ENCODE measurements at places on chromosomes 7 and 10.

DNA sequence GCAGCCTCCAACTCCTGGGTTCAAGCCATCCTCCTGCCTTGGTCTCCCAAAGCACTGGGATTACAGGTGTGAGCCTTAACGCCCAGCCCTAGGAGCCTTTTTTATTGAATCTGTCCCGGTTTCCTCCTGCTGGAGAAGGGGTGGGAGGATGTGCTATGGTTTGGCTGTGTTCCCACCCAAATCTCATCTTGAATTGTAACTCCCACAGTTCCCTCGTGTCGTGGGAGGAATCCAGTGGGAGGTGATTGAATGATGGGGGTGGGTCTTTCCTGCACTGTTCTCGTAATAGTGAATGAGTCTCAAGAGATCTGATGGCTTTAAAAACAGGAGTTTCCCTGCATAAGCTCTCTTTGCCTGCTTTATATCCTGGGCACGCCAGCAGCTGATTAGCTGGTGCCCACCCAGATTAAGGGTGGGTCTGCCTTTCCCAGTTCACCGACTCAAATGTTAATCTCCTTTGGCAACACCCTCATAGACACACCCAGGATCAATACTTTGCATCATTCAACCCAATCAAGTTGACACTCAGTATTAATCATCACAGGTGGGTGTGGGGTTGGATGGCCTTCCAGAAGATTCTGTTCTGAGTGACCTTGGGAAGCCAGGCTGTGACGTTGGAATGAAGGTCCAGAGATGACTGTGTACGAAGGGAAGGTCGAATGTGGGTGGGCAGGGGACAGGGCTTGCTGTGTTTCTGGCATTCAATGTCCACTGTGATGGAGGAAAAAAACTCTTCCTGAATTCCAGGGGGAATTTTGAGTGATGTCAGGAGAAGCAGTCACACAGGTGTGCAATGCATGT lies 33.8 kb upstream of the CUX1 start:
- no peak for DNase-seq

GRCh38 chr7:157475095-157475494 lies 138.3 kb downstream of the DNAJB6 start:
- no peak for DNase-seq

GRCh38 chr10:99013885-99014284 lies 221.8 kb downstream of the HPSE2 start:
- DNase-seq = no peak

- no peak for DNase-seq
These were observed 341.9 kb downstream of the TNS3 start for GRCh38 chr7:47239931-47240421.

DNA sequence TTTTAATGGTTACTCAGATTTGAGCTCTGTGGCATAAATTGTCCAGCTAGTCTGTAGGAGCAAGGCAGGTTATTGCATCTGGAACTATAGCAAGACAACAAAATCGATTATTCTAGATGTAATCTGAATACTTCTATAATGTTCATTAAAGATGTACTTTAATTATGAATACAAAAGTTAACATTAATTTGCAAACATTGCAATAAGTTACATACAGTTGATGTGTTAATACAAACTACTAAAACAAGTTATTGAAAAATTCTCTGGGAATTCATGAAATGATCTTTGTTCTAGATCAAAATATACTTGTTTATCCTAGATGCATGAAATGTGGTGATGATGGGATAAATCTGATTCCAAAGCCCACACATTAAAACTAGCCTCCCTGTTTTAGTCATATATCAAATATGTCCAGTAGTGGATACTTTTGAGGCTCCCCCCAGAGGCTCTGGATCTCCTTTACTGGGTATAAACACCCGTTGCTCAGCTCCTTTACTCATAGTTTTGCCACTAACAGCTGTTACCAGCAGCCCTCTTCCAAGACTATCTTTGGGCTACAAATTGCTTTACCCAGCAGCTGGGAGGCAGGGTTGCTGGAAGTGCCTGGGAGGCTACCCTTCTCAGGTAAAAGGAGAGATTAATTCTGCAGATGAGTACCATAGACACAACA lies 78.1 kb downstream of the ARL4A start:
- no peak for DNase-seq

GRCh38 chr10:16950656-16951601 lies 133.7 kb upstream of the RSU1 start:
- no peak for DNase-seq

DNA sequence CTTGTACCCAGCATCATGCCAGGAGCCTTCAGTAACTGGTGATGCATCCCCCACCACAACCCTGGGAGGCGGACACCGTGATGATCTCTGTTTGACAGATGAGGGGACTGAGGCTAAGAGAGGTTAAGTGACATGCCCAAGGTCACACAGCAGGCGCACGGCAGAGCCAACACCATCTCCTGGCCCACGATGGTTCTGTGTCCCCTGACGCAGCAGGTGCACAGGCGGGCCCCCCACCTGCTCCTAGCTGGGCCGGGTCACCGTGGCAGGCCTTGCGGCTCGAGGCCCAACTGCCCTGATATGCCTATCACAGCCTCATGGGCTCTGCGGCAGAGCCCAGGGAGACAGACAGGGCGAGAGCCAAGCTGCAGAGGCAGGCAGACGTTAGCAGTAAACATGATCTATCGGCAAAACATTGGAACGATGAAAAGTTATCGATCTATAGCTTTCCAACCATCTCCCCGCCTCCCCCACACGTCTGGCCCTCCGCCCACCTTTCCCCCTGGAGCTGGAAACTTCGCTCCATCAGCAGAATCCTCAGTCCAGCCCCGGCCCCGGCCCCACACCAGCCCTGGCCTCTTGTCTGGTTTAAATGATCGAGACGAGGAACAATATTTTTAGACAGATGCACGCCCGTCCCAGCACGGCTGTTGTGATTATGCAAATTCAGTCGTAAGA lies 65.9 kb downstream of the ELFN1 start:
- no peak for DNase-seq

DNA sequence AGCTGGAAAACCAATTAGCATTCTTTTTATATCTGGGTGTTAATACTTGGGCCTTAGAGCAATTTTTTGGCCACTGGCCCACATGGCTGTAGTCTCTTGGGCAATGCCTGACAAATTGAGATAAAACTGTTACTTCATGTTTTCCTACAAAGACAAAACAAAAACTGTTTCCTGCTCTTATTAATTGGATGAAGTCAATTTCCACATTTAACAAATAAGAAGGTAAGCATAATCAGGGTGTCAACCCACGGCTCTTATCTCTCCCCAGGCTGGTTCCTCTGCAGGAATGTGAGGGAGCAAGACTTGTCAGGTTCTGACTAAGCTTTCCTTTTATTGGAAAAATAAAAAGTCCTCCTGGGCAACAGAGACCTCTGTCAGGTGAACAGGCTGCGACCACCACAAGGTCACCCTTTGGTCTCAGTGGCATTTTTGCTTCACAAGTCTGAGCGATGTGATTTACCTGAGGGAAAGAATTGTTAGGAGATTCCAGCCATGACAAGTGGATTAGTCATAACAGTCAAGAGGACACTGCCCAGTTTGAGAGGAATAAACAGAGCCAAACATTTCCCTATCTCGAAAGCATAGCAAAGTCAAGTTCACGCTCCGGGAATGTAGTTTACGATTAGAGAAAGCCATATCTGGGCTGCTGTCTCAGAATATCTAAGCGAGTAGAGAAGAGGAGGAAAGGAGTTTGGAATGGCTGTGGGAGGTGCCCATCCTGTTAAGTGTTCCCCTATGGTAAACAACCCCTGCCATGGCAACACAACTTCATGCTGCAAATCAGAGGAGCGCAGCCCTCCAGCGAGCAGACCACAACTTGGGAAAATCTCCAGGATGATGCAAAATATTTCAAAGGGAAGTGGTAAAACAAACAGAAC lies 144.4 kb downstream of the TES start:
- DNase-seq = no peak

GRCh38 chr7:1761774-1762173 lies 91.7 kb downstream of the ELFN1 start:
- DNase-seq = no peak

DNA sequence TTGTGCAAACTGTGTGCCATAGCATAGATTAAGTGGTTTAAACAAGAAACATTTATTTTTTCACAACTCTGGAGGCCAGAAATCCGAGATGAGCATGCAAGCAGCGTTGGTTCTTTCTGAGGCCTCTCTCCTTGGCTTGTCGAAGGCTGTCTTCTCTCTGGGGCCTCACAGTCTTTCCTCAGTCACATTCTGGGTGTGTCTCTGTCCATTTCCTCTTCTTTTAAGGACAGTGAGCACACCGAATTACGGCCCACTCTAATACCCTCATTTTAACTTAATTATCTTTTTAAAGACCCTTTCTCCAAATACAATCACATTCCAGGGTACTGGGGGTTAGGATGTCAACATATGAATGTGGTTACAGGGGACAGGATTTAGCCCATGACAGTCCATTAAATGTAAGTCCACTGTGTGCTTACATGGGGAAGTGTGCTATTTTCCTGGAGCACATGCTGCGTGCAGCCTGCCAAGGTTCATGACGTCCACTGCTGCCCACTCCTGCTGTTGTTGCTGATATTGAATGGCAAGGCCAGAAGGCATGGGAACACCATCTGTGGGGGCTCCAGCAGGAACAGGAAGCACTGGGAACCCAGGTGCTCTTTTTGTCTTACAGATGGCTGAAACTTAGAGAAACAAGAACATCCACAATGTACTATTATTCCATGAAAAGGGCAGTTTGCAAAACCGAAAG lies 365.5 kb downstream of the GALNT17 start:
- DNase-seq = no peak

DNA sequence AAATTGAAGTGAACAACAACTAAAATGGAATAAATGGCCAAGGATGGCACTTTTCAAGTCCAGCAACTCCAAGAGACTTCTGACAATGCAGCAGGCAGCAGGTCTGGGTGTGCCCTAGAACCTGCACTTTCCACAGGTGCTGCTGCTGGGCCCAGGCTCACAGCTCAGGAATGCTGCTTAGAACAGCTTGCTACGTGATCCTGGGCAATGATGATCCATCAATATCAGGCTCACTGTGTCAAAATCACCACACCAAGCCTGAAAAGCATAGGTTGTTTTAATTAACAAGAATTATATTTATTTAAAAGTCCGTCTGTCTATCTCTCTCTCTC lies 148.4 kb downstream of the TNS3 start:
- DNase-seq = no peak

DNA sequence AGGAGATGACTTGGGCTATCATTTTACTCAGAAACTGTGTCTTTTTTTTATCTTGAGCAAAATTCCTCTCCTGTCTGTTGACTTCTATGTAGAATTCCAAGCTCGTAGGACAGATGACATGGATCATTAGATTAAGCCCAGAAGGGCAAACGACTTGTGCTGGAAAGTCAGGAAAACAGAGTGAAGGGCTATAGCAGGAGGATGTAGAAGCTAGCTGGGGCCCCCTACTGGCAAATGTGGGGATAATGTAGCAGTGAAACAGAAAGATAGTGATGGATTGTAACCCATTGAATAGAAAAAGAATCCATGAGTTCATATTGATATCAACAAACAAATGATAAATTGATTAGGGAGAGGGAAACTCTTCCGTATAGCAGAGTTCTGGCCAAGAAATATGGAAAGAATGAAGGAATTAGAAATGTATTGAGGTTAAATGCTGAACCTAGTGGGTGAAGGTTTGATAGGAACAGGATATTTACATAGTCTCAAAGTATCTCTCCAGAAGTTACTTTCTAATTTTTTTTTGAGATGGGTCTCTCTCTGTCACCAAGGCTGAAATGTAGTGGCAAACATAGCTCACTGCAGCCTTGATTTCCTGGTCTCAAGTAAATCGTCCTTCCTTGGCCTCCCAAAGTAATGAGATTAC lies 103.6 kb downstream of the LYZL1 start:
- no peak for DNase-seq

DNA sequence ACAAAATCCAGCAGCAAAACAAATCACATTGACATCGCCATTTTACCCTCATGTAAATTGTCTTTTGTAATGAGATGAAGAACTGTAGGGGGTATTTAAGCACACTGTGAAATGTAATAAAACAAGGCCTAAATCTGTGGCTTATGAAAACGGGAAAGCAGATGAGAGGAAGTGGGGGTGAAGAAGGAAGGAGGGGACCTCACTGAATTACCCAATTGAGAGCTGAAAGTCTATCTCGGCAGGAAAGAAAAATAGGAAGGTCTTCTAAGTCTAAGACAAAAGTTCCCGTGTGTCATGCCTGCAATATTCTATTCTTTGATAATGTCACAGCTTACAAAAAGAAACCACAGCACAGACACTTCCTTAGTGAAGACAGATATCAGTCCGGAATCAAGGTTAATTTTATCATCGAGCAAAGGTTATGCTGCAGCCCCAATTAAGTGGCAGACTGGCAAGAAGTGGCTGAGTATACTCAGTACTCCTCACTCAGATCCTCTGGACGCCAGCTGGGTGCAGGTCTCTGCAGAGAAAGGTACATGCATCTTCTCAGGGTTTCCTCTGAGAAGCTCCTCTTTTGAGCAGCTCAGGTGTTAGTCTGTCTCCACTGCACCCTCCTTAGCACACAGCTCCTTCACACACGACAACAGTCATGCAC lies 239.7 kb downstream of the FANK1 start:
- DNase-seq = no peak

DNA sequence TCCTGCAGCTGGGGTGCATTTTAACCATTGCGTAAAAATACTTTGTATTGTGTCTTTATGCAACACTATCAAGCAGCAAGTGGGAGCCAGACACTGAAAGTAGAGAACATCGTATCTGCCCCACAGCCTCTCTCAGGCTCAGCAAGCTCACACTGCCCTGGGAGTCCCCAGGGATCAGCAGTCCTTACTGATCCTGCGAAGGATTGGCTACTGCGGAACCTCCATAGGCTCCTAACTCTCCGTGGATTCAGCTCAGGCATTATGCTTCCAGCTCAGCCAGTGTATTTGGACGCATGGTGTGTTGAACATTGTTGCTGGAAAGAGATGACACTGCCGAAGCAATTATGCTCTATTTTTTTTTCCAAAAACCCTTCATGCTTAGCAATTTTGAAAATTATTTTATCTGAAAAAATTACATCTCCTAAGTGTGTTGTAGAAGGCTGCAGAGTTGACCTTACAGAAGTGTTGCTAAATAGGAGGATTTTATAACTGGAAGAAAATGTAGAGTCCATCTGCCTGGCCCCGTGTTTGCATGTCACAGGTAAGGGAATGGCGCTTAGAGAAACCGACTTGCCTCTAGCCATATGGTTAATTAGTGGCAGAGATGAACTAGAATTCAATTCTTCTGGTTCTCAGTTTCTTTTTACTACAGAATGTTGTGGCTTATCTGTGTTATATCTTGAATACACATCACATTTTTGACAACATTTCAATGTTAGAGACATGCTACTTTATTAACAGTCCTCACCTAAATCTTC lies 276.4 kb upstream of the COBL start:
- no peak for DNase-seq

DNA sequence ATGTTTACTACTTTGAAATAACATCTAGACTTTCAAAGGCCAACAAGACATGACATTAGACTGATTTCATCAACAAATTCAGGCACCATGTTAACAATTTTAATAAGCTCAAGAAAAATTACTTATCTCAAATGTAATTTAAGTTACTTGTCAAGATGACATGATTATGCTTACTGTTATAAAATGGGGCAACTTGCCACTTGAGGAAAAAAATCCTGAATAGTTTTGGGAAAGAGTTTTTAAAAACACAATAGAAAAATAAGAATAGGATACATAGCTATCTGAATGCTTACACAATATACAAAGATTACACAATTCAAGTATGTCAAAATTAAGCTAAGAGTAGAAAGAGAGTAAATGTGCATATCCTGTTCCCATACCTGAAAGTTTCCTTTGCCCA lies 85.4 kb downstream of the RNF32 start:
- no peak for DNase-seq

All from stimulated activated CD8-positive, alpha-beta memory T cell treated with anti-CD3 and anti-CD28 coated beads, Interleukin-2, amount 100 ng/mL, for 48 hours (primary cell).